ENCODE measurements at places on chromosomes 5 and 9.
A peak's percentile ranks its signal among the peaks of the same experiment; 100 is the strongest.

DNA sequence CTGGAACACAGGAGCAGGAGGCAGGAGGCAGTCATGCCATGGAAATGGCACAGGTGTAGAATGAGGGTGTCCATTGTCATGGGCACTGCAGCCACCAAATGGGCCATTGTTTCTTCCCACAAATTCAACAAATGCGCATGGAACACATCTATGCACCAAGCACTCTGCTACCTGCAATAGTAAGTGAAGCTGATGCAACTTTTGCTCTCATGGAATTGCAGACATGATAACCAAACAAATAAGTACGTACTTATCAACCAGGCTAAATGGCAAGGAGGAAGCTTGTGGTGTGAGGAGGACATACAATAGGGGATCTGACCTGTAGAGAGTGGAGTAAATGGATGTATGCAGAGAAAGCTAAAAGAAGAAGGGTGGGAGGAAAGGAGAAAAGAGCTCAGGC, 116.8 kb downstream of the TRIM36 start:
- DNase-seq: no peak

- no peak for DNase-seq
These were observed 294.1 kb downstream of the FANCC start for GRCh38 chr9:95023217-95024003.

- no peak for DNase-seq
These were observed 218.7 kb downstream of the ARRDC3 start for GRCh38 chr5:91164424-91164823.

- DNase-seq: no peak
These were observed 599.8 kb downstream of the PDE4D start for GRCh38 chr5:59293700-59294099.

- DNase-seq: no peak
These were observed 33.5 kb downstream of the ANGPTL2 start for GRCh38 chr9:127088724-127089615.

DNA sequence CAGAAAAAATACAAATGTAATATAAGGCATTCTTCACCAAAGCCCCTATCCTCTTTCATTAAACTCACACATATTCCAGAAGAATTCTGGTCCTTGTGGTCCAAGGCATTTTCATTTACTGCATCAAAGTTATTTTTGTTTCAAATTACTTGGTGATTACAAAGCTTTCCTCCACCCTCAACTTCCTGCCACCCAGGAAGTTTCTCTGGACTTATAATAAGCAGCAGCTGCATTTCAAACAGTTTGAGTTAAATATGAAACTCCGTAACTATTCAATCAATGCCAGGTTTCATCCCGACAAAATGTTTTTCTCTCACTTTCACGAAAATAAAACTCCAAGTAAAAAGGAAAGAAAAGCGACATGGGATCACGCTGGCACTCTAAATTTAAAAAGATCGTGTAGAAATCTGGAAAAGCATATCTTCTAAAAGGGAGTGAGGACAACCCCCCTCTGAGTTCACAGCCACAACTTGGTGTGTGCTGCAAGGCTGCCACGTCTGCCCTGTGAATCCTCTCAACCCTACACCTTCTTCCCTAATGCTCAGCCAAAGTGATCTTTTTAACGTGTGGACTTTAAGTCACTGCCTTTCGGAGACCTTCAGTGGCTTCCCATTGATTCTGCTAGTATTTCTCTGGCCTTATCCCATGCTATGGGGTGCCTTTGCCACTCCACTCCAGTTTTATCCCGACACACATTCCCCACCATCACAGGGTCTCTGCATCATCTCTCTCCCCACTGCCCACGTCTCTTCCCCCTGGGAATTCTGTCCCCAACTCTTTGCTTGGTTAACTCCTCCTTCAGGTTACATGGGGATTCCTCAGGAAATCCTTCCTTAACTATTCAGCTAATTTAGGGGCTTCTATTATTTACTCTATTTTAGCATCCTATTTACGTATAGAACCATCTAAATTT, 91.1 kb upstream of the CER1 start:
- DNase-seq: no peak

GRCh38 chr9:132591244-132591643, 8.8 kb downstream of the BARHL1 start:
- no peak for DNase-seq

DNA sequence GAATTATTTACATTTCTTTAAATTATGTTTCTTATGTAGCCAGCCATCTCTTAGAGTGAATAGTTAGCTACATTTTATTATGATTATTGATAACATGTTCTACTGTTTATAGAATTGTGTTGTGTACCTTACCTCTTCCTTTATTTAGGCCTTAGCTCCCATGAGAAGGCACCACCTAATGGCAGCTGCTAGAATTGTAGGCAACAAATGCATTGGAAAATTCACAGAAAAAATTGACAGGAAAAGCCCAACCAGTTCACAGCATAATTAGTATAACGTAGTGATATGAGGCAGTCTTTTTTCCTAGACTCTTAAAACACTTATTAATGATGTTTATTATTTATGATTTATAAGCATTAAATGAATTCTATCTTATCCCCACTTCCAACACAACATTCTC, 175.8 kb downstream of the WDR70 start:
- DNase-seq: peak; percentile 53

GRCh38 chr9:71680189-71680980, 87.9 kb downstream of the CEMIP2 start:
- DNase-seq: no peak

DNA sequence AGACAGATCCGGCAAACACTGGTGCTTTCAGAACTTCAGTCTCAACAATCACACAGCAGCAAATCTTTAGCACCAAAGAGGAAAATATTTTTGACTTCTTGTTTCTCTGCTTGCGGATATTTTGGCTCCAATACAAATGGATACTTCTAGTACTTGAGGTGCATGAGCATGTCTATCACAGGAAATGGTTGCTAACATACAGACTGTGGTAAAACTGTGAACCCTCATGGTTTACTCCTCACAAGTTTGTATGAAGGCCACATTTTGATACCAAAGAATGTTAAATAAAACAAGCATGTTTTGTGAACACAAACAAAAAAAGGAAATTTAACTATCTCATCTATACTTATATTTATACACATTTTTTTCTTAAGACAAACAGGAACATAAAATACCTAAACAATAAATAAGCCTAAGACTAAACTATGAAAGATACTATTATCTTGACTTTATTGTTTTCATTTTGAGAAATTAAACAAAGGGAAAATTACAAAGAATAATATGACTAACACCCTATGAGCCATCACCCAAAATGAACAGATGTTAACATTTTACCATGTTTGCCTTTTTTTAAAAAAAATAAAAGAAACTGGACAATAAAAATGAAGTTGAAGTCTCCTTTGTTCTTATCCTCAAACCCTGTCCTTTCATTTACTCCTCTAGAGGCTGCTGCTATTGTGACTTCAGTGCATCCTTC, 135.0 kb upstream of the LHFPL2 start:
- DNase-seq: no peak

DNA sequence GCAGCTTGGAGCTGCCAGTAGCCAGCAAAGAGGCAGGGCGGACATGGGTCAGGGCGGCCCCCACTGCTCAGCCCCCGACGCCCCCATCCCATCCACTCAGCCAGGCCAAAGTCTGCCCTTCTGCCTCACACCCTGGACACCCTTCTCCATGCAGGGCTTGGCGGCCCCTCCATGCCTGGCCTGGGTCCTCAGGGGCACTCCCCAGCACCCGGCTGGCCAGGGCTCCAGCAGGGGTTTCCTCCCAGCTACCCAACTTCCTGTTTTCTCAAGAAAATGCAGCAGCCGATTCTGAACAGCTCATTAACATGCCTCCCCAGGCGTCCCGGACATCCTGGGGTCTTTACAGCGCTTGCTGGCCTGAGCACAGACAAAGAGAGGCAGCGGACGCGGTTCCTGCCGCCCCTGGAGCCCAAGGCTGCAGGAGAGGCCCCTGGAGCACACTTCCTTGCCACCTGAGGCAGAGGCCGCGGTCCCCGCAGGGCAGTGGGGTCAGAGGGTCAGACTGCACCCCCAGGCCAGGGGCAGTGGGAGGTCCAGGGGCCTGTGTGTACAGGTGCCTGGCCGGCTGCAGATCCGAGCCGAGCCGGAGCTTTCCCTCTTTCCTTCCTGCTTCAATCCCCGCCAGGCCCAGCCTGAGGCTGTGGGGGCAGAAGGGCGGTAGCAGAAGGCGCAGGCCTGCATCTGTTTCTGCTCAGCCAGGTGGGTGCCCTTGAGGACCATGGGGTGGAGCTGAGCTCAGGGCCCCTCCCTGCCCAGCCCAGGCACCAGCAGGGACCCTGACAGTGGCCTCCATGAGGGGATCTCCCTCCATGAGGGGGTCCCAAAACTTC, 18.7 kb upstream of the NRARP start:
- DNase-seq: peak; percentile 73

DNA sequence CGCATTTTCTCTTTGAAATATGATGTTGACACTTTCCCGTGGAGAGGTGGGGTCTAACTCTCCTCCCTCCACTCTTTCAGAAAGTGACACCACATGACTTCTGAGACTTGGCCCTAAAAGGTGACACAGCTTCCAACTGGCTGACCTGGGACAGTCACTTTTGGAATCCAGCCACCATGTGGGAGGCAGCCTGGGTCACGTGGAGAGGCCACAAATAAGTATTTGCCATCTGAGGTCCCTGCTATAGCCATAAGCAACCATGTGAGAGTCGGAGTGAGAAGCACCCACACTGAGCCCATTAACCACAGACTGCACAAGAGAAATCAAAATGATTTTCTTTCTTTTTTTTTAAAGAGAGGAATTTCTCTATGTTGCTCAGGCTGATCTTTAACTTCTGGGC, 4.1 kb upstream of the PHYKPL start:
- no peak for DNase-seq

GRCh38 chr9:83511051-83511450, 27.1 kb downstream of the FRMD3 start:
- DNase-seq: no peak

- no peak for DNase-seq
These were observed 653.7 kb downstream of the NR2F1-AS1 start for GRCh38 chr5:92927291-92927778.

DNA sequence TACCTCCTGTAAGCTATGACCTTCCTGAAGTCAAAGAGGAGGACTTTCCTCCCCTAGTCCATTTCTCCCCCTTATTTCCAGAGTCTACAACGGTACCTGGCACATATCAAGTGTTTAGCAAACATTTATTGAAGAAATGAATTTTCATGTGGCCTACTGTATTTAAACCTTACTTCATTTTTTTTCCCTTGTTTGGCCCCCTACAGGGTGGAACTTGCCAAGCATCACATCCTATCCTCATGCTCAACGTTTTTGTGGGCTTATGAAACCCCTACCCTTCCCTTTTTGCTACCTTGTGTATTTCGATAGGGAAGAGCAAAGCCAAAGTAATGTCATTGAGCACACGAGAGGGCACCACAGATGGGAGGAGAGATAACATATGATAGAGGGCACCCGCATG, 1857.8 kb upstream of the WWC1 start:
- DNase-seq: no peak

DNA sequence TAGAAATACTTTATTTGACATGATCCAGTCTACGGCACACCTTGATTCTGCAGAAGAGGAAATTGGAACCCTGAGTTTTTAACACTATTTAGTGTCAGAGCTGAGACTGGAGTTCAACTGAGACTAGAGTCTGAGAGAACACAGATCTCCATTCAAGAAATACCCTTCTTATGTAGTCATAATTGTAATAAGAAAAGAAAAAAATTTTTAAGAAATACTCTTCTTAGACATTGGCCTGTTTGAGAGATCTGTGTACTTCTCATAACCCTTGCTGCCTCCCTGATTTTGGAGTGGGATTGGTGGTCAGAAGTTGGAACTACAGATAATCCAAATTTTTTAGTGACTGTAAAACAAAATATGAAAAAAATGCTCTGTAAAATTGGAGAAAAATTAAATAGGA, 253.4 kb downstream of the ARRDC3 start:
- DNase-seq: no peak

DNA sequence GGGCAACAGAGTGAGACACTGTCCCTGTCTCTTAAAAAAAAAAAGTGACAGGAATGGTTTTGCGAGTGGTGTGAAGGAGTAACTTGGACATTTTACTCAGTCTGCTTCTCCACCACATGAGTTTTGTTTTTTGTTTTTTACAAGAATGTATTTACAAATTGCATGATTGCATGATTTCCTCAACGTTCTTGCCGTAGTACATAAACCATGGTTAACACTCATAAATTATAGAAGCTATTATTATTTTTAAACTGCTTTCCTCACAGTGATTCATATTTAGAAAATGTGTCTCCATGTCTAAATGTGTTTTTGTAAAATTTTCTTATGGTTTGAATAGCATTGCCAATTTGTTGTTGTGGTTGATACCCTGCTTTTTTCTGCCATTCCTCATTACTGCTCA, 220.0 kb downstream of the GOLPH3 start:
- no peak for DNase-seq

GRCh38 chr5:130762031-130762430, 403.0 kb downstream of the HINT1 start:
- DNase-seq: no peak
